ENCODE measurements at places on chromosomes 16 and 17.

- no peak for DNase-seq
Observed at GRCh38 chr16:82295290-82296201, 125.5 kb upstream of the MPHOSPH6 start.

GRCh38 chr16:68972013-68972412 is 128.7 kb downstream of the TANGO6 start:
- no peak for DNase-seq

DNA sequence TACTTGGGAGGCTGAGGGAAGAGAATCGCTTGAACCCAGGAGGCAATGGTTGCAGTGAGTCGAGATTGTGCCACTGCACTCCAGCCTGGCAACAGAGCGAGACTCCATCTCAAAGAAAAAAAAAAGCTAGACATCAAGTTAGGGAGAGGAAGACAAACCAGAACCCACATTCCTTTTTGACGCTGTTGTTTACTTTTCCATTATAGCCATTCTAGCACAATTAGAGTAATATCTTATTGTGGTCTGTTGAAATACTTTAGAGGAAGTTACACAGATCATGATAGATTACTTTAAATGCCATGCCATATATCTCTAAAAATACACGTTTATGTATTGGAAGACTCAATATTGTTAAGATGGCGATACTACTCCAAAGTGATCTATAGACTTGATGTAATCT is 16.5 kb upstream of the ABCC1 start:
- DNase-seq = no peak

DNA sequence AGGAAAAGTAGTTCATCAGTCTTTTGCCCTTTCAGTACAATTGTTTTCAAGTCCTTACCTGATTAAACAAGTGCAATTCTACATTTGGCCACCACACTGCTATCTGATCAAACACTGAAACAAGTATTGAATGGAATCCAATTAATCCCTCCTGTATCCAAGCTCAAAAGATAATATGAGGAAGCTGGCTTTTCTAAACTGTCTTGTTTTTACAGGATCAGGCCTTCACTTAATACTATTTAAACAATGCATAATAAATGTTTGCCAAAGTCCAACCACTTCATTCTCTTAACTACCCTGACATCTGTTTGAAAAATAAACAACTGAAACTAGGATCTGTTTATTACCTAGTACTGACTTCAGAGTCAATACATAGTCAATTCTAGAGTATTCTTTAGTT is 131.6 kb downstream of the MRTFB start:
- DNase-seq = no peak

- no peak for DNase-seq
Observed at GRCh38 chr17:60403962-60404361, 12.0 kb upstream of the USP32 start.

All from T-helper 17 cell (primary cell).